ENCODE measurements at places on chromosomes 16 and 17. TPM values are rescaled to one million over a fixed set of nuclear protein-coding genes. Genes with fewer than 3 reads are reported as not detected.

HAGH gene
- polyA plus RNA-seq = 39.4 TPM

PTX4 gene
- not detected for polyA plus RNA-seq

HOXB3 gene
- 0.11 TPM for polyA plus RNA-seq

PROCA1 gene
- 1.4 TPM for polyA plus RNA-seq

DHRS7C gene
- polyA plus RNA-seq = not detected

BAIAP3 gene
- polyA plus RNA-seq = 1.3 TPM

P2RX1 gene
- polyA plus RNA-seq = not detected

AANAT gene
- not detected for polyA plus RNA-seq

PRSS36 gene
- polyA plus RNA-seq = 1.2 TPM

DNA sequence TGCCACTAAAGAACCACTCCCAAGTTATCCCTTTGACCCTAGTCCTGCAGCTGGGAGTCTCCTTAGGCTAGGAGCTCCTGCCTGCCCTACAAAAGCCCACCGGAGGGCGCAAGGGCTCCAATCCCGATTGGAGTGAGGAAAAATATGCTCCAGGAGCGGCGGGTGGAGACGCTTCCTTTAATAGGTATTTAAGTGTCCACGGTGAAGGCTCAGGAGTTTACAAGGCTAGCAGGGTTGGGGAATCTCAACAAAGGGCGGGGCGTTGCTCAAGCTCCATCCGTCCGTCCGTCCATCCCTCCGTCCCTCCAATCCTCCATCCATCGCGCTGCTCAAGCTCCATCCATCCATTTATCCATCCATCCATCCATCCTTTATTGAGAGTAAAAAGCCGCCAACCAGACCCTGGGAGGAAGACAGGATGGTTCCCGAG, 556 bp upstream of the SPNS1 start:
- no peak for DNase-seq
- peak overlapping the region; percentile 75 for H3K27ac ChIP-seq
- peaks cover 21% of the 10 kb centered on the region for H3K36me3 ChIP-seq
- peaks cover 5% of the 10 kb centered on the region for H3K4me1 ChIP-seq
- H3K27me3 ChIP-seq = no peaks in the 10 kb centered on the region

- H3K27ac ChIP-seq = no peak overlapping the region
- DNase-seq = no peak
- no peaks in the 10 kb centered on the region for H3K27me3 ChIP-seq
- H3K36me3 ChIP-seq = no peaks in the 10 kb centered on the region
- peaks cover 54% of the 10 kb centered on the region for H3K4me1 ChIP-seq
These were observed 14.1 kb downstream of the RMI2 start for GRCh38 chr16:11359370-11359769.

DNA sequence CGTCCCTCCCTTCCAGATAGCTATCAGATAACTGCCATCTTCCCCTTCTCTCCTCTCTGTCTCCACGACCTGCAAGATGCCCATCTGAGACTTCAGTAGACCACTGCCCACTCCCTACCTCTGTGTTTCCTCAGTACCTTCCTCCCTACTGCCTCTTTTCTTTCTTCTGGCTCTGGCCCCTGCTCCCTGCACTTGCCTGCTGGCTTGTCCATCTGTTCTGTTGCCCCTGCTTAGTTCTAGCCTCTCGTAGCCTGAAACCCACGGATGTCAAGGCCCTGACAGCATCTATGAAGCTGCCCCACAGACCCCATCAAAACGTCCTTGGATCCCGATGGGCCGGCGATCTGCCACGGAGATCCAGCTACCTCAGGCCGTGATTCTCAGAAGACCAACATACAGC, 53.0 kb downstream of the ELAC2 start:
- H3K27ac ChIP-seq = no peak overlapping the region
- H3K27me3 ChIP-seq = no peaks in the 10 kb centered on the region
- no peak for DNase-seq
- H3K4me3 ChIP-seq = no peak overlapping the region
- H3K4me1 ChIP-seq = no peaks in the 10 kb centered on the region
- no peaks in the 10 kb centered on the region for H3K36me3 ChIP-seq

DNA sequence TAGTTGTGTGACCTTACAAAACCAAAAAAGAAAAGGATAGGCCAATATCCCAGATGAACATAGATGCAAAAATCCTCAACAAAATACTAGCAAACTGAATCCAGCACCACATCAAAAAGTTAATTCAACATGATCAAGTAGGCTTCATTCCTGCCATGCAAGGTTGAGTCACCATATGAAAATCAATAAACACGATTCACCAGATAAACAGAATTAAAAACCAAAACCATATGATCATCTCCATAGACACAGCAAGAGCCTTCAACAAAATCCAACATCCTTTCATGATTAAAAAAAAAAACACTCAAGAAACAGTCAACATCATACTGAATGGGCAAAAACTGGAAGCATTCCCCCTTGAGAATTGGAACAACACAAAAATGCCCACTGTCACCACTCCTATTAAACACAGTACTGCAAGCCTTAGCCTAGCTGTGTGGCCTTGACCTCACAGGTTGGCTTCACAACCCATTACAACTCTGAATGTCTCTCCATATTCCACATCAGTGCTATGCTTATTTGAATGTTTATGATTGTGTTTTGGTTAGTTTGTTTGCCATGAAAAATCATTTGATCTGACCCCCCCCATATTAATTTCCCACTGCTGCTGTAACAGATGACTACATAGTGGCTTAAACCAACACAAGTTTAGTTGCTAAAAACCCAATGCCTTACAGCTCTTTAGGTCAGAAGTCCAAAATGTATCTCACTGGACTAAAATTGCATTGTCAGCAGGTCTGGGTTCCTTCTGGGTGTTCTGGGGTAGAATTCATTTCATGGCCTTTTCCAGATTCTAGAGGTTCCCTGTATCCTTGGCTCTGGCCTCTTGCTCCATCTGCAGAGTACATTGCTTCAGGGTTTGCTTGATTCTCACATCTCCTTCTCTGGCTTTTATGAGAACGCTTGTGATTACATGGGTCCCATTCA, 257.1 kb upstream of the DYNLRB2 start:
- no peaks in the 10 kb centered on the region for H3K4me1 ChIP-seq
- H3K27ac ChIP-seq = no peak overlapping the region
- H3K36me3 ChIP-seq = no peaks in the 10 kb centered on the region
- no peaks in the 10 kb centered on the region for H3K27me3 ChIP-seq
- DNase-seq = no peak

DNA sequence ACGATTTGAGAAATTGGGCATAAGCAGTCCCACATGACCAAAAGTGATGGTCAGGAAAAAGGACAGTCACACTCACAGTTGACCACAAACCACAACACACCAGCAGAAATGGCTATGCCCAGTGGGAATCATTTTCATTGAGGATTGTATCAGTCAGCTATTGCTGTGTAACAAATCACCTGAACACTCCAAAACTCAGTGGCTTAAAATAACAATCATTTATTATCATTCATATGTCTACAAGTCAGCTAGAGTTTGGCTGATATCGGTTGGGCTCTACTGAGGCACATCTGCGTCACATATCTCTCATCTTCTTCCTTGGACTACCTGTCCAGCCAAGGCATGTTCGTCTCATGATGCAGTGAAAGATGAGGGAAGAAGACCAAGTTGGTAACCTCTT, 93.3 kb downstream of the CMC2 start:
- H3K36me3 ChIP-seq = no peaks in the 10 kb centered on the region
- H3K4me1 ChIP-seq = no peaks in the 10 kb centered on the region
- no peak overlapping the region for H3K4me3 ChIP-seq

DNA sequence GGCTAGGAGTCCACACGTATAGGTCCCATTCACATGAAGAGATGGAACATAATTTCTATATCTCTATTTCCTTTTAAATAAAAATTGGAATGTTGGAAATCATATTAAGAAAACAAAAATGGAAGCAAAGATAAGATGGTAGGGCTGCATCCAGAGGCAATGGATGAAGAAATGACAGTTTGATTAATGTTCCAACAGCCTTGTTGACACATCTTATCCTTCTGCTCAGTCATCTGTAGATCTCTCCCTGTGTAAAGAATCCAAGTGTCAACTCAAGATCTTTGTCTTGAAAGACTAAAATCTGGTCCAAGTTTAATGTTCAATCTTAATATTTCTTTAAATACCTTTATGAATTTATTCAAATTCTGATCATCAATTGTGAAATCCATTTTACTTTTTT, 7.8 kb upstream of the KCNJ2 start:
- H3K27me3 ChIP-seq = no peaks in the 10 kb centered on the region
- no peaks in the 10 kb centered on the region for H3K36me3 ChIP-seq
- H3K4me3 ChIP-seq = no peak overlapping the region
- no peak overlapping the region for H3K27ac ChIP-seq

GRCh38 chr17:46795379-46795952, 23.0 kb downstream of the WNT3 start:
- no peaks in the 10 kb centered on the region for H3K4me1 ChIP-seq
- H3K4me3 ChIP-seq = no peak overlapping the region
- no peaks in the 10 kb centered on the region for H3K36me3 ChIP-seq
- H3K27me3 ChIP-seq = no peaks in the 10 kb centered on the region

- no peak overlapping the region for H3K27ac ChIP-seq
- no peak overlapping the region for H3K4me3 ChIP-seq
- H3K4me1 ChIP-seq = no peaks in the 10 kb centered on the region
- H3K36me3 ChIP-seq = peaks cover 5% of the 10 kb centered on the region
These were observed 15.5 kb downstream of the SNX11 start for GRCh38 chr17:48123111-48123510.

- H3K27ac ChIP-seq = no peak overlapping the region
- H3K36me3 ChIP-seq = no peaks in the 10 kb centered on the region
- H3K4me3 ChIP-seq = no peak overlapping the region
These were observed 594 bp upstream of the SLC22A31 start for GRCh38 chr16:89200850-89201411.

GRCh38 chr16:84065536-84066132, 23.0 kb upstream of the SLC38A8 start:
- no peak overlapping the region for H3K27ac ChIP-seq
- H3K4me3 ChIP-seq = no peak overlapping the region
- H3K27me3 ChIP-seq = no peaks in the 10 kb centered on the region
- no peaks in the 10 kb centered on the region for H3K4me1 ChIP-seq
- peaks cover 87% of the 10 kb centered on the region for H3K36me3 ChIP-seq

- H3K36me3 ChIP-seq = no peaks in the 10 kb centered on the region
- H3K27ac ChIP-seq = no peak overlapping the region
- no peaks in the 10 kb centered on the region for H3K4me1 ChIP-seq
- no peaks in the 10 kb centered on the region for H3K27me3 ChIP-seq
These were observed 105.5 kb downstream of the AXIN2 start for GRCh38 chr17:65455972-65456343.

GRCh38 chr16:58884141-58884540, 150.0 kb upstream of the GOT2 start:
- H3K27me3 ChIP-seq = no peaks in the 10 kb centered on the region
- H3K27ac ChIP-seq = no peak overlapping the region
- no peaks in the 10 kb centered on the region for H3K4me1 ChIP-seq

- no peaks in the 10 kb centered on the region for H3K4me1 ChIP-seq
- no peak for DNase-seq
- no peak overlapping the region for H3K4me3 ChIP-seq
- H3K27ac ChIP-seq = no peak overlapping the region
- H3K36me3 ChIP-seq = no peaks in the 10 kb centered on the region
These were observed 7.3 kb downstream of the EMC6 start for GRCh38 chr17:3675886-3676285.

DNA sequence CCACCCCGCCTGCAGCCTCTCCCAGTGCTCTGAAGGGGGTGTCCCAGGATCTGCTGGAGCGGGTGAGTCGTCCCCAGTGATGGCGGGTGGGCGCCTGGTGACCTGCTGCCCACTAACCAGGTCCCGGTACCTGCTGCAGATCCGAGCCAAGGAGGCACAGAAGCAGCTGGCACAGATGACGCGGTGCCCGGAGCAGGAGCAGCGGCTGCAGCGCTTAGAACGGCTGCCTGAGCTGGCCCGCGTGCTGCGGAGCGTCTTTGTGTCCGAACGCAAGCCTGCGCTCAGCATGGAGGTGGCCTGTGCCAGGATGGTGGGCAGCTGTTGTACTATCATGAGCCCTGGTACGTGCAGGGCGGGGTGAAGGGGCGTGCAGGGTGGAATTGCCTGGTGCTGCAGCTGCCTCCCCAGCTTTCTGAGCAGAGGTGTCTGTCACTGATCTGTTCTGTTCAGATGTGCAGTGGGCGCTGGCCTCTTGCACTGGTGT, 3.6 kb downstream of the CDT1 start:
- no peak overlapping the region for H3K4me3 ChIP-seq
- no peaks in the 10 kb centered on the region for H3K36me3 ChIP-seq
- DNase-seq = no peak
- H3K4me1 ChIP-seq = peaks cover 14% of the 10 kb centered on the region

- no peaks in the 10 kb centered on the region for H3K27me3 ChIP-seq
- no peak overlapping the region for H3K27ac ChIP-seq
- H3K4me3 ChIP-seq = no peak overlapping the region
- no peak for DNase-seq
- H3K4me1 ChIP-seq = no peaks in the 10 kb centered on the region
These were observed 61.7 kb upstream of the MRC2 start for GRCh38 chr17:62565817-62566216.

GRCh38 chr16:66058832-66059231, 307.7 kb upstream of the CDH5 start:
- no peaks in the 10 kb centered on the region for H3K27me3 ChIP-seq
- no peak overlapping the region for H3K4me3 ChIP-seq
- H3K27ac ChIP-seq = no peak overlapping the region

- no peak for DNase-seq
- no peaks in the 10 kb centered on the region for H3K36me3 ChIP-seq
These were observed 193.5 kb upstream of the KIF2B start for GRCh38 chr17:53629188-53629587.

- H3K36me3 ChIP-seq = no peaks in the 10 kb centered on the region
- no peaks in the 10 kb centered on the region for H3K27me3 ChIP-seq
- no peak overlapping the region for H3K4me3 ChIP-seq
- no peak overlapping the region for H3K27ac ChIP-seq
These were observed 4.4 kb upstream of the CYB561 start for GRCh38 chr17:63450551-63450950.

GRCh38 chr17:12320286-12320685, 299.6 kb downstream of the MAP2K4 start:
- no peak overlapping the region for H3K4me3 ChIP-seq
- DNase-seq = no peak
- no peaks in the 10 kb centered on the region for H3K27me3 ChIP-seq
- H3K27ac ChIP-seq = no peak overlapping the region
- H3K36me3 ChIP-seq = no peaks in the 10 kb centered on the region

GRCh38 chr16:72558501-72558900, 386.5 kb upstream of the PMFBP1 start:
- H3K36me3 ChIP-seq = no peaks in the 10 kb centered on the region
- no peak overlapping the region for H3K4me3 ChIP-seq
- no peak for DNase-seq
- no peaks in the 10 kb centered on the region for H3K27me3 ChIP-seq

- H3K27me3 ChIP-seq = no peaks in the 10 kb centered on the region
- H3K4me1 ChIP-seq = no peaks in the 10 kb centered on the region
- no peak for DNase-seq
- H3K36me3 ChIP-seq = no peaks in the 10 kb centered on the region
- H3K4me3 ChIP-seq = no peak overlapping the region
These were observed 349.4 kb downstream of the SOX9 start for GRCh38 chr17:72470121-72470705.

GRCh38 chr17:3730881-3731429, 7.3 kb downstream of the HASPIN start:
- no peaks in the 10 kb centered on the region for H3K4me1 ChIP-seq
- DNase-seq = no peak
- no peak overlapping the region for H3K4me3 ChIP-seq
- H3K27ac ChIP-seq = no peak overlapping the region

Measured in naive thymus-derived CD4-positive, alpha-beta T cell (primary cell).